ENCODE measurements at places on chromosomes 6 and 20. TPM values are rescaled to one million over a fixed set of nuclear protein-coding genes. Genes with fewer than 3 reads are reported as not detected.

GLP1R gene
- not detected for total RNA-seq

CAP2 gene
- total RNA-seq, result 13.0 TPM

HMGCLL1 gene
- total RNA-seq, result 0.14 TPM

EDN1 gene
- total RNA-seq, result 36.7 TPM

HTR1E gene
- total RNA-seq, result not detected

SLC35F1 gene
- 0.06 TPM for total RNA-seq

IMPG1 gene
- not detected for total RNA-seq

GJA10 gene
- not detected for total RNA-seq

SMIM8 gene
- 2.4 TPM for total RNA-seq
